ENCODE measurements at places on chromosomes 6 and 20.

GRCh38 chr6:167826896-167827582 lies at the start of gene AFDN:
Gene AFDN, plus strand, starts transcription at chr6:167826911. Its CDS starts 222 bp downstream, at chr6:167827133.
- no peak for DNase-seq

DNA sequence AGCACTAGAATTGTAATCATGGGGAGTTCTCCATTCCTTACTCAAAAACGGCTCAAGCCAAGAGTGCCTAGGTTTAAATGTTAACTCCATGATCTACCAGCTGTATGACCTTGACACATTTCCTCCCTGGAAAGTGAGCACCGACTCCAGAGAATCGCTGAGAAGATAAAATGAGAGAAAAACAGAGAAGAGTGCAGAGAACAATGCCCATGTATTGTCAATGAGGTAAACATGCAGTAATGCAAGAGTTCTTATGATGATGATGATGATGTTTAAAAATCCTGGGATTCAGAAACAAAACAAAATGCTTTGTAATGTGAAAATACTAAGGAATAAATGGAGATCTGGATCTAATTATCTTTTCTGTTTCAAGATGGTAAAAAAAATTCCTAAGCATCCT lies 64.8 kb upstream of the BEND6 start:
- DNase-seq, result no peak

GRCh38 chr6:148082696-148083095 lies 259.9 kb upstream of the SASH1 start:
- DNase-seq, result no peak

GRCh38 chr6:149373511-149373910 lies 26.6 kb upstream of the SUMO4 start:
- DNase-seq, result no peak

DNA sequence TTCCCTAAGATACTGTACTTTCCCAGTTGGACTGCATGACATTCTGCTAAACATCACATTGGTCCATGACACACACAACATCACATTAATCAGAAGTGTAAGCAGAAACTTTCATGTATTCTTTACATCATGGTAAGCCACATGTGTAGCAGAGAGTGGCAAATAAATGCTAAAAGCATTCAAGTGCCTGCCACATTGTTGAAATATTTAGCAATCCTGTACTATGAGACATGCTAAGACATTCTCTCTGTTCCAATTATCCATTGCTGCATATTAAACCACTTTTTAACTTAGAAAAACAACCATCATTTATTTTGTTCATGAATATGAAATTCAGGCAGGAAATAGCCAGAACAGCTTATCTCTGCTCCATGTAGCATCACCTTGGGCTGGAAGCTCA lies 207.7 kb upstream of the GJE1 start:
- no peak for DNase-seq

DNA sequence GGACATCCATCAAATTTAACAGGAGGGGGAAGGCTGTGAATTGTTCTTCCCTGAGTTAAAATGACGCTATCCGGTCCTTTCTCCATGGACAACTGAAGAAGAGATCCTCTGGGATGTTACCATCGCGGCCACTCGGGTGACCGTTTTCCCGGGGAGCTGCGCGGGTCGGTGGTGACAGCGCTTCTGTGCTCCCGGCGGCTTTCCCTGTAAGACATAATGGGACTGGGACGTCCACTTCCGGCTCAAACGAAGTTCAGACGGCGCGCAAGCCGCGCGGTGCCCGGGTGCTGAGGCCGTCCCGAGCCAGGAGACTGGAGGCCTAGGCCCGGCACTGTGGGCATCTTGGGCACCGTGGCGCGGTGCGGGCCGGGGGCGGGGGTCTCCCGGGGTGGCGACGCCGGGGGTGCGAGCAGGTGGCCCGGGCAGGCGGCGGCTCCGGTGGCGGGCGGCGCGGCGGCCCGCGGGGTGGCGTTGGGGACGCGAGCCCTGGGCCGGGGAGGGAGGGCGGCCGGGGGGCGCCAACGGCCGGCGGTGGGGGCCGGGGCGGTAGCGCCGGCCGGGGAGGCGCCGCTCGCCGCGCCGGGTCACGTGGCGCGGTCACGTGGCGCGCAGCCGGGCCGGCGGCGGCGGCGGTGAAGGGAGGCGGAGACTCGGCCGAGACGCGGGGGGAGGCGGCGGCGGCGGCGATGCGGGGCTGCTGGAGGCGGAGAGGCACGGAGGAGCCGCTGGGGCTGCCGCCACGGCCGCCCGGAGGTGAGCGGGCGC lies 63.6 kb downstream of the GTF2H5 start:
- DNase-seq, result peak; percentile 34

GRCh38 chr6:18395177-18395855 lies 8.2 kb downstream of the RNF144B start:
- DNase-seq, result no peak

DNA sequence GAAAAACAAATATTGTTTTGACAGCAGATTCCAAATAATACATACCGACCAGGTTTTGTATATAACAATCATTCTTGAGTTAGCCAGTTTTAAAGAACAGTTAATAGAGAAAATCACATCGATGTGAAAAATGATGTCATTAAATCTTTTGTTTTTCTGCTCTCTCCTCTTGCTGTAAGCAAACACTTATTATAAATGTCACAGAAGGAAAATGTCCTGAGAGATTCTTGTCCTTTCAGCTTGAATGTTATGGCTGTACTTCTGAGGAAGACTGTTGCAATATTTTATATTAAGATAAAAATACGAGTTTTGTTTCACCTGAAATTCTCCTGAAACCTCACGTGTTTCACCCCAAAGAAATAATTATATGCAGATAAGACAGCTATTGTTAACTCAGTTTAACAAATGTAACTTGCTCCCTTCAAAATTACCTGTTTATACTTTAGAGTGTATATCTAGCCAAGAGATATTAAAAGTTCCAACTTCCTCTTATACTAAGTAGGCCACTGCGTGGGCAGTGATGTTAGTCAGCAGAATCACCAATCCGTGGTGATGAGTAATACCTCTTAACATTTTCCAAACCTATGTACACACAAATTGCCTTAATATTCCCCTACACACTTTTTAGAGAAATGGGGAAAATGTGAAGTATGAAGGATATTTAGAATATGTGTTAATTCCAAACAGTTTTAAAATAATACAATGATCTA lies 1111.4 kb upstream of the CITED2 start:
- no peak for DNase-seq

GRCh38 chr6:104526376-104526775 lies 333.3 kb downstream of the HACE1 start:
- no peak for DNase-seq

GRCh38 chr6:81763051-81763450 lies 10.6 kb upstream of the TENT5A start:
- no peak for DNase-seq

DNA sequence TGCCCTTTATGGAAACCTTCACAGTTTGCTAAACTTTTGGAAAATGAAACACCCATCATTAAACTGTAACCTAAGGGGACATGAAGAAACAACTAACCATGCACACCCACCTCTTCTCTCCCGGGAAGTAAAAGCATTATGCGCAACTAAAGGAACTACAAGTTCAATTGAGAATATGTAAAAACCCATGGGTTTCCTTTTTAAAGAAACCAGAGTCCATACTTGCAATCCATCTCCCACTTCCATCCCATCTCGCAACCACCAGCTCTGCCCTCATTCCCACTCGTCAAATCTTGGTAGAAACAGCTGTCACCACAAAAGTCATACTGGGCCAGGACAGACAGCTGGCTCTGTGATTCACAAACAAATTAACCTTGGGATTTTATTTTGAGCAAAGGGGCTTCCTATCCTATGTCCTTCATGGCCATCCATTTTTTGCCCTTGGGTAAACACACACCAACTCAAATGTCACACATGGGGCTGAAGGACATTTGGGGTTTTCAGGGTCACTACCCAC lies 81.5 kb downstream of the HAO1 start:
- no peak for DNase-seq

DNA sequence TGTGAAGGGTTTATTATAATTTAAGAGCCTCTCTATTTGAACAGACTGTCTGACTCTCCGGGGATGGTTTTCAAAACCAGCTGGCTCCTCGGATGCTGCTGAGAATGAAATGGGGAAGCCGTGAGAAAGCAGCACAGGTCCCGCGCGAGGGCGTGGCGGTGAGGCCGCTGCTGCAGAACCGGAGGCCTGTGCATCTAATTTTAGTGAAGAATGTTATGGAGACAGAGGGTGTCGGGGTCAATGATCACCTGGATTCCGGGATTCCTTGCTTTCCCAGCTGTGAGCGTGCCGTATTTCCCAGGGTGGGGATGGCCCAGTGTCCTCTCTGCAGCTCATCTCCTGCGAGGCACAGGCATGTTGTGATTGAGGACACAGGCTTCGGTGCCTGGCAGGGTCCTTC lies 348.0 kb downstream of the CDH4 start:
- DNase-seq, result no peak

DNA sequence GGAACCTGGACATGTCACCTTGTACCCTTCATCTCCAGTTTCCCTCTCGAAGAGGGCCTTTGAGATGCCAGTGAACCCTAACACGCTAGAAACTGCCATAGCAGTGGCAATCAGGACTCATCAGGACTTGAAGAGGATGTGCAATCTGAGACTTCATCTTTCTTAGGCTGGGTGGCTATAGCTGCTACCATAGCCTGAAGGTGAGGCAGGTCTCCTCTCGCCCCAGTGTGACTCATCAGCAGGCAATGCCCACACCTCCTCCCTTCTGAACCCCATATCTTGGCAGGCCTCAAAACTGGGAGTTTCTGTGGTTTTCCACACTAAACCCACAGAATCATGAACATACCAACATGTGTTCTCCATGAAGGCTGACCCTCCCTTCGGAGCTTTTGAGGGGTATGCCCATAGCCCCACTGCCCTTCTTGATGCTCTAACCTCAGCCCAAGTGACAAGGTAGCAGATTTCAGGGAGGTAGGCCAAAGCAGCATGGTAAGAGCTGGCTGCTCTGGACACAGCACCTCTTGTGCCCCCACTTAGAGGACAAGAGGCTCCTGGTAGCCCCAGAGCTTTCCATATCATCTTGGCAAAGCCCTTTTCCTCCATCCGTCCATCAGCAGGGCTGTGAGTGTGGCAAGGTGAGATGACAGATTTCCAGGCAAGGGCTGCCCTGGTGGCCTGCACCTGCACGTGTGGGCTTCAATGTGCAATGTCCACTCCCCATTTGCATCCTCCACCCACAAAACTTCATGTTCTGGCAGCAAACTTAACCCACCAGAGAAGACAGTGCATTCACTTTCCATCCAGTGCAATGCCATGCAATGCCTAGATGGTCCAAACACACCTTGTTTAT lies 2.6 kb downstream of the BLCAP start:
- no peak for DNase-seq

- no peak for DNase-seq
Measured at GRCh38 chr20:2888224-2888955, 15.1 kb downstream of the PTPRA start.

GRCh38 chr6:112787371-112787770 lies 440.2 kb downstream of the RFPL4B start:
- no peak for DNase-seq

DNA sequence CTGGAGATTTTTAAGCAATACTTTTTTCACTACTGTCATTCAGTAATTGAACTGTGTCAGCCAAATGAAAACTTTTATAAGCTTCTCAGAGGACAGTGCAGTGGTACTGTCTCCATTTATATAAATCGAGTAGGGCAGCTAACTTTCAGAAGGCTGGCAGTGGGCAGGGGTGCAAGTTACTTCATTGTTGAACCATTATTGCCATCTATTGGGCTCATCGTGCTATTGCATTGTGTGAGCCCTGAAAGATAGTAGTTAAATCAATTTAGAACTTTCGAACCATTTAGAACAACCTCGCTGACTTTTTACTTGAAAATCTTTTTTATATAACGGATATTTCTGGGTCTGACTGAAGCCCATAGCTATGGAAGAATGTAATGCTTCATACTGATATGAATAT lies 347.8 kb upstream of the PLCB4 start:
- DNase-seq, result no peak

DNA sequence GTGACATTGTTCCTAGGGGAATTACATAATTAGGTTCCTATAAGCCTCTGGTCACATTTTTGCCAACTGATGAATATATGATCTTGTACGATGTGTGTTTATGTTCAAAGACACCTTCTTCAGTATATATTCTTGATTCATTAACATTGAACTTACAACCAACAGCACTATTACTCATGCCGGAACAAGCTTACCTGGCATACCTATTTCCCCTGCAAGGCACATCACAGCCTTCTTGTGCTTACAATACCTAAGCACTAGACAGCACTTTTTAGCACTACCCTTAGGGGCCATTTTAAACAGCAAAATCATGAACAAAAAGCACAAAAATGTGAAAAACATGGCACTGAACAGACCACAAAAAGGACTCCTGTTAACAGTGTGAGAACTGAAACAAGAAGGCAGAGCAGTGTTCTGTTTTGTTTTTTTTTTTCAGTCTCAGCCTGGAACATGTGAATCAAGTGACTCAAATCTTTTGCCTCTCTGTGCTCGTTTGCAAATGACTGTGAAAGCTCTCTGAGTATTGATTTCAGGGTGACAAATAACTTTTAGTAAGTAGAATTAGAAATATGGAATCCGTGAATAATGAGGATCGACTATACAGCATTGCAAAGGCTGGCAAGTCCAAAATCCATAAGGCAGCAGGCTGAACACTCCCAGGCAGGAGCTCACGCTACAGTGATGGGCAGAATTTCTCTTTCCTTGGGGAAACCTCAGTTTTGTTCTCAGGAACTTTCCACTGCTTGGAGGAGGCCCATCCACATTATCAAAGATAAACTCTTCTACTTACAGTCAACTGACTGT lies 102.3 kb upstream of the TSHZ2 start:
- no peak for DNase-seq

DNA sequence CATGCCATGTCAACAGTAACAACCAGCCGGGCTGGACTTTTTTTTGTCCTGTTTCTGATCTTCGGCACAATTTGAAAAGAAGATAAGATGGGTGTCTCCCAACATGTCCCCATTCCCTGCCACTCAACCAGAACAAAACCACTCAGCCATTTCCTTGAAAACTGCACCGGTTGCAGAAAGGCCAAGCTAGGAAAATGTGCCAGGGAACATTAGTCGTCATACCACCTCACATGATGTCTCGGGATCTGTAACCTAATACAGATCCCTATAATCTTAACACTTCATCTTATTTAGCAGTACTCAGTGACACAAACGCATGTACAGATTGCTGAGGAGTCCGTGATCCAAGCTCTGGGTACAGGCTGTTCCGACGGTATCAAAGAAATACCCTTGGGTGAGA lies 46.5 kb downstream of the ALDH8A1 start:
- no peak for DNase-seq

DNA sequence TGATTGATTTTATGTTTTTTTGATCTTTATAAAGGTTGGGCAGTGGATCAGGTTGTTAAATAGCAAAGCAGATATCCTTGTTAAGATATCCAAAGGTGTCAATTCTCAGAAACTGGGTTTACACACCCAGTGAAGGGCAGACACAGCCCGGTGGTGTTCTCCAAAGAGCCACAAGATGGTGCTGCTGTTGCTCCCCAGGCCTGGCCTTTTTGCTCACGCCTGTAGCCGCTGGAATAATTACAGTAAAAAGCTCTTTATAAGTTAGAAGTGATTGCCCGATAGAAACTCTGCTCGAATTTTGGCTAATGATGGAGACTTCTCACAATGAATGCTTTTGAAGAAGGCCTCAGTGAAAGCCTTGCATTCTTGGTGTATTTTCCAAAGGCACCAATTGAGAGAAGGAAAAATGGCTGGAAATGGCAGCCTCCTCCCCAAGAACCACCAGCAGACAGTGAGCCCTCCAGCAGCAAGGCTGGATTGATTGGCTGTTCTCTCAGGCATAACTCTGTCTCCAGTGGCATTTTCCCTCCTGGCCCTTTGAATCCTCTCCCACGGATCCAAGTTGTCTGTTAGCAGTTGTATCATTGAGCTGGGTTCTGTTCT lies 120.5 kb upstream of the CHD6 start:
- DNase-seq, result no peak

- no peak for DNase-seq
Measured at GRCh38 chr20:62305765-62306413, 3.1 kb downstream of the ADRM1 start.

Data from stimulated activated CD8-positive, alpha-beta memory T cell treated with anti-CD3 and anti-CD28 coated beads, Interleukin-15, amount 100 ng/mL, for 1 hour (primary cell).